CD4-positive, alpha-beta T cell treated with Interleukin-6 for 4 hours (primary cell): ENCODE measurements at places on chromosomes 6 and 20.
A peak's percentile ranks its signal among the peaks of the same experiment; 100 is the strongest.

DNA sequence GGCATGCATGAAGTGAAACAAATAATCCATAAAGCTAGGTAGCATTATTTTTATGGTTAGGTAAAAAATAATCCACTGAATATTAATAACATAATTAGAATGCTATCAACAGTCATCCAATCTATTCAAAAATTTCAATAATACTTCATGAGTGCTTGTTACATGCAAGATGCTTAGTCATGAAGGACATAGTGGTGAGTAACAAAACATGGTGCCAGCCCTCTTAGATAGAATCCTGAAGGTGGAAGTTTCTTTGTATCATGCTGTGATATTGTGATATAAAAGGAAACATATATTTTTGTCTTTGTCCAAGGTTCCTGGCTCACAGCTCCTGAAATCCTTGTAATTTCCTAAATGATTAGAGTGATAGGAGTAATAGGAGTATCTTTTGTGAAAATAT, 14.9 kb downstream of the RCAN2 start:
- no peak for DNase-seq

GRCh38 chr6:79673947-79674346, 42.8 kb downstream of the SH3BGRL2 start:
- no peak for DNase-seq

GRCh38 chr6:31558631-31559500, 11.5 kb downstream of the NFKBIL1 start:
- peak; percentile 73 for DNase-seq

DNA sequence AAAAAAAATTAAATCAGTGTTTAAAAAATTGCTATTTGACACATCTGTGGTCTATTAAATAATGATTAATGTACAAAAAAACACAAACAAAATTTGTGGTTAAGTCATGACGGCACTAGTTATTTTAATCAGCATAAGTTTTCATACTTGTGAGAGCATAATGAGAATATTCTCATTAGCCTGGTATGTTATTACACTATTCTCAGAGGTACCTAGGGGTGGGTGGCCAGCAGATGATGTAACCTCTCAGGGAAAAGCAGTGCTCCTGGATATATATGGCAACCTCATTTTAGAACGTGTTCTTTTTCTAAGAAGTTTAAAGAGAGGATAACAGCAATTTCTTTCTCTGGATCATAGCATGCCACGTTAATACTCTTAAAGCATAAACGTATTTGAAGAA, 109.2 kb downstream of the GJA1 start:
- no peak for DNase-seq

GRCh38 chr6:158323561-158323958, 11.3 kb downstream of the TULP4 start:
- no peak for DNase-seq

- DNase-seq = peak; percentile 29
Measured at GRCh38 chr6:53795702-53796450, 1.1 kb downstream of the LRRC1 start.

DNA sequence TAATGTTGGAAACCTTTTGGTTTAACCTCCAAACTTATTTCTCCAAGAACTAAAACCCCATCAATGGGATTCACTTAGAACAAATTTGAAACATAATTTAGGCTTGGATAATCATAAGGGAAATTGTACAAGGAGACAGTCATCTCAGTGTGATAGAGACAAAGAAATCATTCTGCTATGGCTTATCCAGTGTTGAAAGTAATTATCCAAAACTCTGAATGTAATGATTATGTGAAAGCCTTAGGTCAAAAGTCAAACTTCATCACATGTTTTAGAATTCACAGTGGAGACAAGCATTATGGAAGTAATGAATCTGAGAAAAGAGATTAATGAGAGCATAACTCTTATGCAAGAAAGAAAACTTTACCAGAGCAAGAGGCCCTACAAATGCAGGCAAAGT, 20.0 kb downstream of the MC3R start:
- DNase-seq = no peak

GRCh38 chr6:22043284-22043962, 253.4 kb downstream of the PRL start:
- no peak for DNase-seq

- peak; percentile 53 for DNase-seq
Measured at GRCh38 chr20:62898970-62899632, 27.2 kb downstream of the DIDO1 start.

- DNase-seq = no peak
Measured at GRCh38 chr6:122063076-122063475, 336.4 kb upstream of the HSF2 start.

DNA sequence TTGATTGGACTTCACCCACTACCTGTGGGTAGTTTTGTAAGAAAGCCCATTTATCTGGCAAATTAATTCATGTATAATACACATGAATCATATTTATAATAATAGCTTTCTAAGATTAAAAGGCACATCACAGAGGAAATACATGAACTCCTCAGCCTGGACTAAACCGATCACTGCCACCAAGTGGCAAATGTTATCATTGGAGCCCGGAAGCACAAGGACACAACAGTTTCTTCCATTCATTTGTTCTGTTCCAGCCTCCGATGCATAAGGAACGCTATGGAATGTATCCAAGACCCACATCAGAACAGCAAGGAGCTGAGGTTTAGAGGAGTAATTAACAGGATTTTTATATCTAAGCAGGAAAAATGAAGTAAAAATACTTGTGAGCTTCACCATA, 13.9 kb upstream of the IPCEF1 start:
- peak; percentile 34 for DNase-seq

- peak; percentile 16 for DNase-seq
Measured at GRCh38 chr20:25486377-25486776, 78.9 kb downstream of the GINS1 start.

DNA sequence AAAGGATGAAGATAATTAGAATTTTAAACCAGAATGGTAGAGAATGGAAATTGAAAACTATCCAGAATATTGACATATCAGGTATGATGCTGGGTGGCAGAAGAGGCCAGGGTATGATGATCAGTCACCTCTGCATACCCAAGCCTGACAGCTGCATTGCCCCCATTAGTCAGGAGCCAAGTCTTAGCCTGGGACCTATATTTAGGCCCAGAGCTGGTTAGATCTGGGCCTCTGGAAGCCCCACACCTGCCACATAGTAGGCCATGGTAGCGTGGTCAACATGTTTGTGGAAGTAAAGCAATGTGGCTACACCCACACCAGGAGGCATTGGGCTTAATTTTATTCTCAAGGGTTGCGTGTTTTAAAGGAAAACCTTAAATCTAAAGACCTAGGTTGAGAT, 32.1 kb upstream of the CALHM6 start:
- DNase-seq = no peak

DNA sequence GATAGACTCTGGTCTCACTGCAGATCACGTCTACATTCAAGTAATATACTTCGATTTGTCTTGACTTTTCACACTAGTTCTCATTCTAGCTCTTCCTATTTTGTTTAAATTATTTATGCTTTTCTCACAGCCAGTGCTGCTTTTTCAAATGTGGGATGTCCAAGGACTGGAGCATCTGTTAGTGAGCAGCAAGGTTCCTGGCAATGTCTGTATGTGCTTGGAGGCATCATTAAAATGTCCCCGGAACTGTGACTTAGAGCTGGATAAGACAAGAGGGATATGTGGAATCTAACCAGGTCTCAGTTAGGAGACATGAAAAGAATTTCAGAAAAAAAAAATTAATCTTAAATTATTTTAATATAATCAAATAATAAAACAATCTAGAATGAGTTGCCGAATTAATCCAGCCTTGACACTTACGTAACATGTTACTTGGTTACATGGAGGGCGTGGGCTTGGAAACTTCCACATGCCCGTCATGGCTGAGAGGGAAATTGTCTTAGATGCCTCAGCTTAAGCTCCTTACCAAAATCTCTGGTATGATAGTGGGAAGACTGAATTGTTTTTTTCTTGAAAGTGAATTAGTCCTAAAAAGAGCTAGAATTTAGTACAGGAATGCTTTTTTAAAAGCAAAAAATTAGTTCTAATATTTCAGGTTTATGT, 21.4 kb upstream of the CARMIL1 start:
- DNase-seq = no peak

- DNase-seq = no peak
Measured at GRCh38 chr6:13946506-13946905, 21.8 kb downstream of the RNF182 start.

DNA sequence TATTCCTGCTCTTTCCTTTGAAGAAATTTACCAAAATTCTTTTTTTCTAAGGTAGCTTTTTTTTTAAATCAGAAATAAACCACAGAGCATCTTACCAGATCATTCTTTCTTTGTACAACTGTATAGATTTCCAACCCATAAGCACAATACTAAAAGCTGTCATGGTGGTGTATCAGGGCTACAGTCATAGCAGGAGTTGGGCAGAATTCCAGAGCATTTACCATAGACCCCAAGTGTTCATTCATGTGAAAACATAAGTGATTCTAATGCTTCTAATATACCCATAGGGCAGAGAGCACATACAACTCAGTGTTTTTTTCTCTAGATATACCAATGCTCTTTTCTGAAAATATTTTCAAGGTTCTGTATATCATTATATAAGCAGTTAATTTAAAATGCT, 392.5 kb downstream of the FRK start:
- no peak for DNase-seq

DNA sequence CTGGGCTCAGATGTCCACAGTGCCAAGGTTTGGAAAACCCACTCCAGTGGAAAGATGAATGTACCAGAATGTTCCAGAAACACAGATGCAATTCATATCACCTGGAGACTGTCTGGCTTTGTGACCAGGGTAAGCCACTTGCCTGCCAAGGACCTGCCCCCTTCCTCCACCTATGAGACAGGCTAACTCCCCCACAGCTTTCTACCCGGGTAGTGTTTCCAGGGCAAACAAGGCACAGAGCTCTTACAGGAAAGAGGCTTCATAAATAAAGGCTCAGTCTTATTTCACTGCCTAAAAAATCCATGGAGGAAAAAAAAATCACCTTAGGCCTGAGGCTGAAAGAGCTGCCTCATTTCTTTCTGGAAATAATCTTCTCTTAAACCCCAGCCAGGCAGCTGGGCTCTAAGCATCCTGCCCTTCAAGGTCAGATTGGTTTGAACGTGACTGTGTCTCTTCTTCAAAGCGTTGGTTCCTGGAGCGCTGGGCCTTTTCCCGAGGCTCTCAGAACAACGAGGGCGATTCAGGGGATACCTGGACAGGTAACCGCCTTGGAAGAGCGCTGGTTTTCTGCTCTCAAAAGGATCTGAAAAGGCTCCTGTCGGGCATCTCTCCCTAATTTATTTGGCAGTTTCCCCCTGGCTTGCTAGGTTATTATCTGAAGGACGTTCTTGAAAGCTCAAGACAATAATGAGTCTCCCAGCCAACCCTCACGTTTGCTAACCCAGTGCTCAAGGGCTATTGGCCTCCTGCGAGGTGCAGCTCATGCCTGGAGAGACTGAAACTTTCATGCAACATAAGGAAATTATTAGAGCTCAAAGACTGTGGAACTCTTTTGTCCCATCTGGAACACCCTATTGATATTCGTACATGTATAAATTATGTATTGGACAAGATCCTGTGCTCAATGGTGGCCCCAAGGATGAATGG, 199.2 kb upstream of the PMEPA1 start:
- DNase-seq = no peak

DNA sequence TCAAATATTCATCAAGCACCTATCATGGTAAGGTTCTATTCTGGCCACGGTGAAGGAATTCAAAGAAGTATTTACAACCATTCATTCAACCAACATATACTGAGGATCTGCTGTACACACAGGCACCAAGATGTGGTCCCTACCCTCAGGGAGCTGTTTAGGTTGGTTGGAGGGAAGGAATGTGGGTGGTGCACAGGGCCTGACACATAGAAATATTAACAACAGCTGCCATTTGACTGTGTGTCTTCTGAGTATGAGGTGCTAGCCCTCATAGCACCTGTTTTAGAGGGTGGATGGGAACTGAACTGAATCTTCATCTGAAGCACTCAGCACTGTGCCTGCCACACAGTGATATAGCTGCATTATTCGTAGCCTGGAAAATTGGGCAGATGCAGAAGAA, 7.3 kb downstream of the SNPH start:
- no peak for DNase-seq

- no peak for DNase-seq
Measured at GRCh38 chr6:151088599-151088935, 151.2 kb upstream of the AKAP12 start.

DNA sequence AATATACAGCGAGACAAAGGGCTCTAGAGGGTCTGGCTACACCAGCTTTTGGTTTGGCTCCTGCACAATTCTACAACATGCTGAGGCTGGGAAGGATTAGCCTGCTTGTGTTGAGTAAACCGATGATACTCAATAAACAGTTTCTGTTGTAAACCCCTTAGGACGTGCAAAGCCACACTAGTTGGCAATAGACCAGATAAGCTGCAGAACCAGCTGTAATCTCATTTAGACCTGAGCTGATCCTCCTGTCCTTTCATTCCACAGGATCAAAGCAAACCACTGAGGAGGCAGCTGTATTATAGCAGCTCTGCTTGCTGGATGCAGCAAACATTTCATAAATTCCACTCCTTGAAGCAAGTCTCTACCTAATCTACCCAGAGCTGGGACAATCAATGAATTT, 79.7 kb downstream of the MMS22L start:
- no peak for DNase-seq

- no peak for DNase-seq
Measured at GRCh38 chr20:56636716-56637115, 7.6 kb downstream of the TFAP2C start.

- no peak for DNase-seq
Measured at GRCh38 chr6:47170617-47170947, 128.4 kb upstream of the ADGRF1 start.

DNA sequence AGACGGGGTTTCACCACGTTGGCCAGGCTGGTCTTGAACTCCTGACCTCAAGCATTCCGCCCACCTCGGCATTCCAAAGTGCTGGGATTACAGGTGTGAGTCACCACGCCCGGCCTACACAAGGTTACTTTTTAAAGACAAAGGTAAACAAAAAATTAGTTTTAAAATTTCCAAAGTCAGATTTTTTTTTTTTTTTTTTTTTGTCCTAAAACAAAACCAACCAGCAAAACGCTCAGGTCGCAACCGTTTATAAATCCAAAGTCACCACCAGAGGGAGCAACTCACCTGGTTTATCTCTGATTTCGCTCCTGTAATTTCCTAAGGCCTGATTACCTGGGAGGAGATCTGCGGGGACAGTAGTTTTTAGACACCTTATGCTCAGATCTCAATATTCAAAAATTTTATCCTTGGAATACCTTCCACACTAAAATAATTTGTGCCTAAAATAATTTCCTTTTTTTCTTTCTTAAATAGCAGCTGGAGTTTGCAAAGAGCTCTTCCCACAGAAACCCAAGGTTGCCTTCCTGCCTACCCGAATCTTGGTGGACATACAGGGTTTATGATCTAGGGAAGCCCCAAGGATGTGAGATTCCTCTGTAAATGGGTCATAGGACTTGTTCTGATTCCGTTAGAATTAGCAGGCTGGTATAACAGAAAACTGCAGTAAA, 19.8 kb upstream of the TREM1 start:
- DNase-seq = peak; percentile 60
